ENCODE measurements at places on chromosomes 6 and 20. TPM values are rescaled to one million over a fixed set of nuclear protein-coding genes. Genes with fewer than 3 reads are reported as not detected.

Gene HMGA1
- 67.6 TPM for total RNA-seq

Gene KCNQ5
- 0.14 TPM for total RNA-seq

Gene GTPBP2
- total RNA-seq: 115 TPM

Gene GABRR1
- 0.14 TPM for total RNA-seq

Gene LY6G5C
- total RNA-seq: not detected

Gene BPI
- total RNA-seq: not detected

GRCh38 chr6:137550535-137550934 lies 56.3 kb upstream of the OLIG3 start:
- no peak for DNase-seq

- no peak for DNase-seq
Observed at GRCh38 chr20:61668065-61668650, 397.5 kb downstream of the TAF4 start.

GRCh38 chr6:33607784-33608161 lies 13.3 kb upstream of the ITPR3 start:
- DNase-seq: peak; percentile 68

- no peak for DNase-seq
Observed at GRCh38 chr20:47368301-47368700, 11.8 kb upstream of the ZMYND8 start.

- DNase-seq: no peak
Observed at GRCh38 chr6:43974643-43975230, 152.5 kb downstream of the MRPL14 start.

GRCh38 chr6:149461670-149462069 lies 23.1 kb downstream of the ZC3H12D start:
- no peak for DNase-seq

DNA sequence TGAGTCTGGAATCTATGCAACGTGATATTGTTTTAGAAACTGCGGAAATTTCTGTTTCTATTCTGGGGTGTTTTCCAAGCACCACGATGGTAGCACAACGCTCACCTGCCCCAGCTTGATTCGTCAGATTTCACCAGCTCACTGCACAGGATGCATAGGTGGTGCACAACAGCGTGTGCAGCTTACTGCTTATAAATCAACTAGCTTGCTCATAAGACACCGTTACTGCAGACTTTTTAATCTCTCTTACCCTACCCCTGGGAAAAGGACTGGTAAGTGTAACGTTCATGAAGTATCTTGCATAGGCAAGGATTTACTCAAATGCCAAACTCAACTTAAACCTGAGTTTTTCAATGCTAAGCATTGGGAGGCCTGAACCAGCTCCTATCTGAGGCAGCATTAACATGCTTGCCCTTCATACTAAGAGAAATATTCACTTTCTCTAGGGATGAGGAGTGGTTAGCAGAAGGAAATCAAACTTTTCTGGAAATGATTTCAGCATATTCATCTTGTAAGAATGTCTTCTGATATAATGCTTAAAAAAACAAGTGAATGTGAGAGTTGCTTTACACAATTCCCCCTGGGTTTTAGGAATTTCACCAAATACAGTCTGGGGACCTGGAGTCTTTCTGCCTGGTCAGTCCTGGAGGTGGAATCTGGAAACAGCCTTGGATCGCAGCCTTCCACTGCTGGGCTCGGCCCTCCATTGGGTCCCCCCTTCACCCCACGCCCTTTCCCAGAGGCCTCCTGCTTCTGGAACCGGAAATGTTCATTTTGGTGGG lies 100.6 kb downstream of the DACT2 start:
- DNase-seq: no peak

GRCh38 chr20:19947611-19948264 lies 69.4 kb upstream of the NAA20 start:
- no peak for DNase-seq

- DNase-seq: no peak
Observed at GRCh38 chr20:430091-430999, 22.2 kb downstream of the RBCK1 start.

GRCh38 chr6:87817183-87817582 lies 115.2 kb upstream of the AKIRIN2 start:
- no peak for DNase-seq

GRCh38 chr6:9361749-9362148 lies 926.4 kb upstream of the SLC35B3 start:
- DNase-seq: no peak

DNA sequence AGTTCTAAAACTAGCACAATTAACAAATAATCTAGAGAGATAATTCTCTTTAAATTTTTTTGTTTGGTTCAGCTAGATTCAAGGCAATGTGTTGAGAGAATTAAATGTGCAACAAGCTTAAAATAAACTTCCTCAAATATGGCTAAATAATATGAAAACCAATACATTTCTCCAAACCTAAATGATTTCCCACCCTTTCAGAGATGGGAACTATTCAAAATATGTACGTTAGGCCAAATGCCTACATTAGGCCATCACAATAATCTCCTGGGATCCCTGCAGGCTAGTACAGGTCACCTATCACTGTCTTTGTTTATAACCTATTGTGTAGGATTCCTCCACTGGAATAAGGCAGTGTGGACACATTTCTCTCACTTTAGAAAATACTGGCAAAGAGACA lies 1.7 kb downstream of the FAXC start:
- DNase-seq: no peak

DNA sequence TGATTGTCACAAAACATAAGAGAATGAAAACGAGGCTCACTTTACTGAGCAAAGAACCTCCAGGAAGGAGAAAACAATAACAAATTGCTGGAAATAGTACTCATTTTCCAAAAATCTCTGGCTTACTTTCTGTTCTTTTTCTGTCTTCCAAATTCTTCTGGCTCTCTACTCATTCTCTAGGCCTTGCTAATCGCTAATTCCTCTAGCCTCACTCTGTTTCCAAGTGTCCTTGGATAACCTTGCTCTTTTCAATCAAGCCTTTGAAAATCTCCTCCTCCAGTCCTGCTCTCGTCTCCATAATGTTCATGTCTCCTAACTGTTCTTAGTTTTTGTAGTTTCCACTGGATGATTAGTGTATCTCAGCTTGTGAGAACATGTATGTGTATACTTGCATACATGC lies 96.2 kb upstream of the MAP7 start:
- DNase-seq: no peak

GRCh38 chr20:61159957-61160686 lies 91.9 kb upstream of the CDH4 start:
- DNase-seq: no peak

GRCh38 chr20:56689852-56690485 lies 60.9 kb downstream of the TFAP2C start:
- DNase-seq: no peak

- no peak for DNase-seq
Observed at GRCh38 chr6:19605624-19606023, 231.5 kb upstream of the ID4 start.

- DNase-seq: no peak
Observed at GRCh38 chr6:32254761-32255198, 30.9 kb upstream of the NOTCH4 start.

GRCh38 chr6:53725791-53726575 lies 60.4 kb upstream of the KLHL31 start:
- peak; percentile 82 for DNase-seq

DNA sequence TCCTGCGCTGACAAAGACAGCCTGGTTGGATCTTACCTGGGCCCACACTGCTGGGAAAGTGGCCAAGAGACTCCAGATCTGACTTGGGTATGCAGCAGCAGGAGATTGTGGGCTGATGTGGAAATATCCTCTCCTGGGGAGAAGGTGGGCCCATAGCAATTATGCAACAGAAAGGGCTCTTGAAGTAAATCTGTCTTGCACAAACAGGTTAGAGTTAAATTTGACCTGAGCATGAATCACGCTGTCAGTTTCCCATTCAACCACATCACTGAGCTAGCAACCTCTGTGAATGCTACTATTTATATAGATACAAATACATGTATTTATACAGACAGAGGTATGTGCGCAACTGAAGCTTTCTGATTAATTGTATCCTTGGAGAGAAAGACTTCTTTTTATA lies 28.3 kb upstream of the PDYN start:
- no peak for DNase-seq

DNA sequence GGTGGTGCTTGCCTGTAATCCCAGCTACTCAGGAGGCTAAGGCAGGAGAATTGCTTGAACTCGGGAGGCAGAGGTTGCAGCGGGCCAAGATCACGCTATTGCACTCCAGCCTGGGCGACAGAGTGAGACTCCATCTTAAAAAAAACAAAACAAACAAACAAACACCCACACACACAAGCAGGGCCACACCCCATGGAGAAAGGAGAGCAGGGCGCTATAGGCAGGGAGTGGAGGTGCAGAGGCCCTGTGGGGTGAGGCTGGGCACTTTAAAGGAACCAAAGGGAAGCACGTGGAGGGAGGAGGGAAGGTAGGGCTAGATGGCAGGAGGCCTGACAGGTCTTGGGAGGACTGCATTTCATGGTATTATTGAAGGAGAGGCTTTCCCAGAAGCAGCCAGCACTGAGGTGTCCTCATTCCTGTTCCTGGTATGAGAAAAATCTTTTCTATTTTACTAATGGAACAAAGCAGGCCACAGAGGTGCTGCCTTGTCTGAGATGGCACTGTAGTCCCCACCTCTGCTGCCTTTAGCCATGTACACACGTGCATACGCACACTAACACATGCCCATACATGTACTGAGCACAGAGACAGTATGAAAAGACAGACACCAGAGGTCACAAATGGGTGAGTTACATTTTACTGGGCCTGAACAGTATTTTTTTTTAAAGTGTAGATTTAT lies 44.0 kb downstream of the BCAS4 start:
- DNase-seq: no peak

DNA sequence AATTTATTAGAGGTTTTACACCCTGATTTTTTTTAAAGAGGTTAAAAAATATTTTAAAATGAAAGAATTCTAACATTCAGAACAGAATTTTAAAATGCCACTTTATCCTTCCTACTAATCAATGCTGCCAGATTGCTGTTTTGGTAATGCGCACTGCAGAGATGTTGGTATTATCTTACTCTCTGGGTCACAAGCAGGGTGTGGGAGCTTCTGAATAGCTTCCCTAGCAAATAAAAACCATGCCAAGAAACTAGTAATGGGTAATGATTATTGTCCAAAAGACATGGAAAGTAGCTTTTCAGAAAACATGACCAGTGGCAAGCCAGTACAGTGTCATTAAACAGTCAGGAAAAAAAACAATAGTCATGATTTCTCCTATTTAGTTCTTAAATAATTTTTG lies 205.4 kb downstream of the TPBG start:
- no peak for DNase-seq

- no peak for DNase-seq
Observed at GRCh38 chr6:88840796-88841539, 122.5 kb downstream of the RNGTT start.

DNA sequence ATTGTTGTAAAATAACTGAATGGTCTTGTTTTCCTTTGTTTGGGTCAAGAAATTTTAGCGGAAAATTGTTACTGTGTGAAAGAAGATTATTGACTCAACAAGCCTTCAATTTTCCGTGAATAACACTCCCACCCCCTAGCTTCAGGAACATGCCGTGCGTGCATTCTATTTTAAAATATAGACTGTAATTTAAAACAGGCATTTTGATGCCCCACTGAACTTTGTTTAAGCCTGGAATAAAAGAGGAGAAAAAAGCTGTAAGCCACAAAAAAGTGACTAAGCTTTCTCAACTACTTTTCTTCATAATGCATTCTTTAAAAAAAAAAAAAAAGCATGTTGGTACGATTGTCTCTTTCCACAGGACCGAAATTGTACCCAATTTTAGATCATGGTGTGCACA lies 166.0 kb downstream of the ARID1B start:
- DNase-seq: no peak

GRCh38 chr6:109455437-109456110 lies at the start of gene MICAL1:
TSS of gene MICAL1 (minus strand) at chr6:109455772. CDS start at chr6:109454196, 1,576 bp downstream.
- peak; percentile 90 for DNase-seq

GRCh38 chr6:62640749-62641148 lies 354.7 kb upstream of the KHDRBS2 start:
- no peak for DNase-seq

GRCh38 chr20:9927224-9927623 lies 88.3 kb upstream of the PAK5 start:
- DNase-seq: no peak

DNA sequence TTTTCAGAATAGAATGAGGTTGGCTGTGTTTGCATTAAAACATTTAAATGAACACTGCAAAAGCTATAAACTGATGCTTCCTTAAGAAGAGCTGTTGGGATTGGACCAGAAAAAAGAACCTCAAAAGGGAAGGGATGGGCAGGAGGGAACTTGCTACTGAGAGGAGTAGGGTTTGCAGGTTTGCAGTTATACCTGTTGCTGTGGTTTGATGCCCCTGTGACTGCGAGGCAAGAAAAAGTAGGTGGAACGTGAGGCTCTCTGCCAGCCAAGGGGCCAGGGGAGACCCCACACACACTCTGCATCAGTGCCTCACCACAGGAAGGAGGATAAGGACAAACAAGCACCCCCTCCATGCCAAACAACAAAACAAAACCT lies 197.2 kb downstream of the BCAS1 start:
- DNase-seq: no peak

All from transverse colon (tissue), 4 donors.